Activated CD8-positive, alpha-beta memory T cell treated with anti-CD3 and anti-CD28 coated beads for 1 hour (primary cell): ENCODE measurements at places on chromosomes 4 and X.

- no peak for DNase-seq
Measured at GRCh38 chrX:49183701-49184281, 2.4 kb downstream of the PRICKLE3 start.

DNA sequence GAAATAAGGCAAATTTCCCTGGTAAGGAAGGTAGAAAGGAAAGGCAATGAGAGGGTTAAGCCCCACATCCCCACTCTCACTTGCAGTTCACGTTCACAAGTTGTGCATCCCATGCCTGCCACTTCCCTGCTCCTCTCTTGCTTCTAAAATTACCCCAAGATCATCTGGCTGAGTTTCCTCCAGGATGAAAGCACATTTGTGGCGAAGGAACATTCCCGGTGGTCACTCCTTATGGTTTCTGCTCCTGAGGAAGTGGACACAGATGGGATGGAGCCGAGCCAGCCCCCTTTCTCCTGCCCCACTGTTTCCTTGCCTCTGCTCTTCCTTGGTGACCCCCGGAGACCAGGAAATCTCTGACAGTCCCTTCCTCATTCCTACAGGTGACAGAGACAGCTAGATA is 37.5 kb downstream of the SPINK2 start:
- no peak for DNase-seq

- no peak for DNase-seq
Measured at GRCh38 chrX:10235851-10236250, 79.1 kb downstream of the CLCN4 start.

DNA sequence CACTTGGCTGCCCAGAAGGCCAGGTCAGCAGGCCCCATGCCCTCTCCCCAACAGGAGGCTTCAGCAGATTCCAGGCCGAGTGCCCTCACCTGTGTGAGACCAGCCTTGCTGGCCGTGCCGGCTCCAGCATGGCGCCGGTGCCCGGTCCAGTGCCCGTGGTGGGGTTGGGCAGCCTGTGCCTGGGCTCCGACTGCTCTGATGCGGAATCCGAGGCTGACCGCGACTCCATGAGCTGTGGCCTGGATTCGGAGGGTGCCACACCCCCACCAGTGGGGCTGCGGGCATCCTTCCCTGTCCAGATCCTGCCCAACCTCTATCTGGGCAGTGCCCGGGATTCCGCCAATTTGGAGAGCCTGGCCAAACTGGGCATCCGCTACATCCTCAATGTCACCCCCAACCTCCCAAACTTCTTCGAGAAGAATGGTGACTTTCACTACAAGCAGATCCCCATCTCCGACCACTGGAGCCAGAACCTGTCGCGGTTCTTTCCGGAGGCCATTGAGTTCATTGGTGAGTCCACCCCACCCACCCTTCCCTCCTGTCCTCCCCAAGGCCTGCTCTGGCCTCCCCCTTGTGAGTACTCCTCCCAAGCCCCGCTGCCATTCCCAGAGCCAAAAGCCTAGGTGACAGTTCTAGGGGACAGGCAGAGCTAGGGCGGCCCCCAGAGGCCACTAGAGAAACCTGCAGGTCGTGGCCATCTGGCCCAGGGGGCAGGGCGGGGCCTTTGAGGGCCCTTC is 2.3 kb downstream of the DUSP9 start:
- no peak for DNase-seq

GRCh38 chr4:183249854-183250253 is 70.2 kb downstream of the CLDN22 start:
- no peak for DNase-seq
